EH (cell line): ENCODE measurements at places on chromosomes 13 and 19.

DNA sequence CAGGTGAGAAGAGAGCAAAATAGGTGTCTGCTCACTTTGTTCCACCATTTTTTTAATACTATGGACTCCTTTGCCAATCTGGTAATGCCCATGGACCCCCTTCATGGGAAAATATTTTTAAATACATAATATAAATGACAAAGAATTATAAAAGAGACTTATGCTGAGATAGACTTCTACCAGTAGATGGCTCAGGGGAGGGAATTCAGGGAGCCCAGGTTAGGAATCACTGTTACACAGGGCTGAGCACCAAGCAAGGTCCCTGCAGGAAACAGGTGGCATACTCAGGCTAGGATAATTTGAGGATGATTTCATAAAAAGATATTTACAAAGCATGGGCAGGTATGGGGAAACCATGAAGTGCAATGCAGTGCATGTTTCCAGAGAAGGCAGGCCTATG, 525.9 kb downstream of the FGF9 start:
- no peak for DNase-seq

GRCh38 chr13:82248762-82249161, 1633.5 kb downstream of the SLITRK1 start:
- DNase-seq = no peak

DNA sequence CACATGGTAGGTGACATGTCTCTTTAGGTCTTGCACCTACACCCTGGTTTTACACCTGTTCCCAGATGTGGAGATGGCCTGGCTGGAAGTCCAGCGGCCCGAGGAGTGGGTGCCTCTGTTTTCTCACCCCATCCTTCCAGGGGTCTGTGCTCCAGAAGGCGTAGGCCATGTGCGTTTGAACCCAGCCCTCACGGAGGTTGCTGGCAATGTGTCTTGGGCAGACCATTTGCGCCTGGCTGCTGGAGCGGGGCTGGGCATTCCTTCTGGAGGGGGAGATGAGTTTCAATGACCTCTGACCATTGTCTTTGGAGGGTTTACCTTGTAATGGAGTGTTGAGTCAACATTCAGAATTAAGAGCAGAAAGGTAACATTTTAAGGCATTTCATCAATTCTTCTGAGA, 54.8 kb upstream of the ZNF536 start:
- no peak for DNase-seq

DNA sequence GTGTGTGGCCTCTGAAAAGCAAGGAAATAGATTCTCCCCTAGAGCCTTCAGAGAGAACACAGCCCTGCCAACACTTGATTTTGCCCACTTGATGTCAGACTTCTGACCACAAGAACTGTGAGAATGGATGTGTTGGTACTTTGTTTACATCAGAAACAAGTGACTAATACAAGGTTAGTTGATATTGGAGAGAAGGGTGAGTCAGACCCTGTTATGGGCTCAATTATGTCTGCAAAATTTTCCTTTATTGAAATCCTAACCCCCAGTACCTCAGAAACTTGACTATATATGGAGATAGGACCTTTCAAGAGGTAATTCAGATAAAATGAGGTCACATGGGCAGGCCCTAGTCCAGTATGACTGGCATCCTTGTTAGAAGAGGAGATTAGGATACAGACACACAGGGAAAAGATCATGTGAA, 226.7 kb downstream of the RFC3 start:
- peak; percentile 90 for DNase-seq

- DNase-seq = no peak
Measured at GRCh38 chr13:103815619-103816018, 749.4 kb upstream of the SLC10A2 start.

- no peak for DNase-seq
Measured at GRCh38 chr19:6616011-6616410, 25.1 kb upstream of the CD70 start.

DNA sequence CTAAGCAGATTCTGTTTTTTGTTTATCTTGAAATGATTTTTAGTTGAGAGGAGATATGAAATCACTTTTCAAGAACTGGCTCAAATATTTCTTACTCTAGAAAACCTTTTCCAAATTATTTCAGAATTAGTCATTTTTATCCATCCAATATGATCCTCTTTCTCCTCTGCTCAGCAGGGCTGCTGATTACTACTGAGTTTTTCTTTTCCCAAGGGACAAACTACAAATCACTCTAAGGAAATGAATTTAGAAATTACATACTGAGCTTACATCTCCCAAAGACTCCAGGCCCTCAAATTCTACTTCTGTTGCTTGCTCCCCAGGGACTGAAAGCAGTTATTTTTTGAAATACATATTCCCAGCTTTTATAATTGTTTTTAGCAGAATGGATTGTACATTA, 87.4 kb upstream of the UFM1 start:
- DNase-seq = peak; percentile 3

DNA sequence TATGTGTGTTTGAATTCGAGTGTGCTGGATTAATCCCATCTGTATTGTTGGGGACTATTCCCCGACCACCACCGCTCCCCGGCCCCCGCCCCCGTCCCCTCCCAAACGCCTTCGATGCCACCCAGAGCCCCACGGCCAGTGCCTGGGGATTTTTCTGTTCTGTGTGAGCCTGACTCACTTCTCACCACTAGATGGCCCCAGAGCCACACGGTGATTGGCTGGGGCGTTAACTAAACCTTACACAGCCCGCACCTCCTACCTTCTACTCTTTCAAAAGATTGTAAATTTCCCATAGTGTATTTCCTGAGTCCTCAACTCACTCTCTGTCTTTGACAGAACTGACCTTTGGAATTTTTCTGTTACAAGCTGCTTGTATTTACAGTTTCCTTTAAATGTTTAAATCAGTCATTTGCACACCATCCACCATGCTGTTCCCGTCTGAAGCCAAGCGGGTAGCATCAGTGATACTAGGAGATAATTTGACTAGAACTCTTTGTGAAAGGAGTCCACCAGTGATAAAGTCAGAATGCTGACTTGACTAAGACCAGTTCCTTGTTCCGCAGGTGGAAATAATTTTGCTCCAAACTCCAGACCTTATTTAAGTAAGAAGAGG, 61.4 kb downstream of the RFX2 start:
- DNase-seq = peak; percentile 77

DNA sequence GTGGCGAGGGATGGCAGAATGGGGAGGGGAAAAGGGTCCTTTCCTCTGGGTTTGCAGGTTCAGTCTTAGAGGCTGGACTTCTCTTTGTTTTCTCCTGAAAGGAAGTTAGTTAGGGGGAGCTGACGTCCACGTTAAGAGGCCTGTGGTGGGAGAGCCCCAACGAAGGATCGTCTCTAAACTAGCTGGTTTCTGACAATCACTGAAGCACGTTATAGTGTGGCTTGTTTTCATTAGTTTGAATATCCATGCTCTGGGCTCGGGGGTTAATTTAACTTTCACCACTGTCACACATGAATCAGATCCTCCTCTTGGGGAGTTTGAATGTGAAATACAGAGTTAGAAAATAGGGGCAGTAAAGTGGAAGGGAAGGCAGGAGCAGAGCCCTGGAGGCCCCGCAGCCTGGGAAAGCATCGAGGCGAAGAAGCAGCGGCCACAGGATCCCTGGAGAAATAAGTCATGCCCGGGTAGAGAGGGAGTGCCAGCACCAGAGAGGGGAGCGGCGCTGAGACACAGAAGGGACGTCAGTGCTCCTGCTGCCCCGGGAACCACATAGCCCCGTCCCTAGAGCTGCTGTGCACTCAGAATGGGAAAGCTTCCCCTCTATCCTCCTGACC, 31.1 kb upstream of the AMER2 start:
- DNase-seq = no peak

- DNase-seq = peak; percentile 99
Measured at GRCh38 chr19:44626048-44626624, 12.8 kb downstream of the IGSF23 start.

- no peak for DNase-seq
Measured at GRCh38 chr13:30668312-30668711, 50.6 kb downstream of the USPL1 start.

GRCh38 chr13:22793598-22794134, 387.1 kb upstream of the SGCG start:
- no peak for DNase-seq

DNA sequence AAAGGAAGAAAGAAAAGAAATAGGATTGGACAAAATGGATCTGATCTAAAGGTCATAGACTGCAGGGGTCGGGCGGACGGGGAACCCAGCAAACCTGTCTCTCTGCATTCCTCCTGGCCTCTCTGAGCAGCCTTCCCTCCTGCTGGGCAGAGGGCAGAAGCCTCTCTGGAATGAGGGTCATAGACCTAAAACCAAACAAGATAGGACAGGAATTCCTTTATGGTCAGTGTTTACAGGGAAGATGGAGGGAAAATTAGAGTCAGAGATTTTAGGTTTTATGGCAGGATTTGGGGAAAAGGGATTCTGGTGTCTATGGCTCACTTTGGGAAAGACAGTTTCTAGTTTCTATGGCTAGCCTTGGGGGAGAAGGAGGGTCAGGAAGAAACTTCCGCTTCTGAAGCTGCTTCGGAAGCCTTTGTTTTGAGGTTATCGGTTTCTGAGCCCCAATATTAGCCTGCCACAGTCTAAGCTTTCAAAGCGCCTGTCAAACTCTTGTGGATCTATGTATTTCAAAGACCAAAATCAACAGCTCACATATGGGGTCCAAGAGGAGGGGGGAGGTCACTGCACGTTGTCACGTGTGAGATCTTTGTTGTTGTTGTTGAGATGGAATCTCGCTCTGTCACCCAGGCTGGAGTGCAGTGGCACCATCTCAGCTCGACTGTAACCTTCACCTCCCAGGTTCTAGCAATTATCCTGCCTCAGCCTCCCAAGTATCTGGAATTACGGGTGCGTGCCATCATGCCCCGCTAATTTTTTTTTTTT, 18.9 kb upstream of the DPRX start:
- DNase-seq = no peak

GRCh38 chr13:43482026-43482425, 304.7 kb downstream of the ENOX1 start:
- DNase-seq = no peak

DNA sequence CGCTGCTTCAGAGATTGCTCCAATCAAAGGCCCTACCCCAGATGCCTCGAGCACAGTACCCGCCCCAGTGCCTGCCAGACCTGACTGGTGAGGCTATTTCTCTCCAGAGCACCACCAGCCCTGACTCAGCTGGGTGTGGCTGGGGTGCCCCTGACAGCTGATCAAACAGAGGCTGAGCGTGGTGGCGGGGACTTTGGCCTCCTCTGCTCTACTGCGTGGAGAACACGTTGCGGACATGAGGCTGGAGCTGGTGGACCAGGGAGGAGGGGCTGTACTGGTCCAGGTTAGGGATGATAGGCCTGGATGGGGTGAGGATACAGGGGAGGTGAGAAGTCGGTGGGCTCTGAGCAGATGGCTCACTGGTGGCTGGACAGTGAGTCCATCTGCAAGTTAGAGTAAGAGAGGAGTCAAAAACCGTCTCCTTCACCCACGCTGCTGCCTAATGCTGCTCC, 3.5 kb upstream of the DOCK6 start:
- no peak for DNase-seq

- no peak for DNase-seq
Measured at GRCh38 chr19:35732540-35733179, 9.6 kb downstream of the IGFLR1 start.

DNA sequence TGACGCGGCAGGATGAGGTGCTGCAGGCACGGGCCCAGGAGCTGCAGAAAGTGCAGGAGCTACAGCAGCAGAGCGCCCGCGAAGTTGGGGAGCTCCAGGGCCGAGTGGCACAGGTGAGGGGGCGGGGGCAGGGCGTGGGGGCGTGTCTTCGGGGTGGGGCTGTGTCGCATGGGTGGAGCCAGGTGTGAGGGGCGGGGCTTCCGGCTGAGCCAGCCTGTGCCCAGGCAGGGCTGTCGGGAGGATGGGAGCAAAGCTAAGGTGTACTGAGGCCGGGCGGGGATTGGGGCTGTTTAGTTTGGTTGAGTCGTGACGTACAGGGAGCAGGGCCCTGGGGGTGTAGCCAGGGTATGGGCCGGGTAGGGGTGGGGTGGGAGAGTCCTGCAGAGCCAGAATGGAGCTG, 62.3 kb downstream of the KCNC3 start:
- DNase-seq = no peak

GRCh38 chr19:47315125-47315821, 5.6 kb downstream of the C5AR1 start:
- DNase-seq = peak; percentile 92

DNA sequence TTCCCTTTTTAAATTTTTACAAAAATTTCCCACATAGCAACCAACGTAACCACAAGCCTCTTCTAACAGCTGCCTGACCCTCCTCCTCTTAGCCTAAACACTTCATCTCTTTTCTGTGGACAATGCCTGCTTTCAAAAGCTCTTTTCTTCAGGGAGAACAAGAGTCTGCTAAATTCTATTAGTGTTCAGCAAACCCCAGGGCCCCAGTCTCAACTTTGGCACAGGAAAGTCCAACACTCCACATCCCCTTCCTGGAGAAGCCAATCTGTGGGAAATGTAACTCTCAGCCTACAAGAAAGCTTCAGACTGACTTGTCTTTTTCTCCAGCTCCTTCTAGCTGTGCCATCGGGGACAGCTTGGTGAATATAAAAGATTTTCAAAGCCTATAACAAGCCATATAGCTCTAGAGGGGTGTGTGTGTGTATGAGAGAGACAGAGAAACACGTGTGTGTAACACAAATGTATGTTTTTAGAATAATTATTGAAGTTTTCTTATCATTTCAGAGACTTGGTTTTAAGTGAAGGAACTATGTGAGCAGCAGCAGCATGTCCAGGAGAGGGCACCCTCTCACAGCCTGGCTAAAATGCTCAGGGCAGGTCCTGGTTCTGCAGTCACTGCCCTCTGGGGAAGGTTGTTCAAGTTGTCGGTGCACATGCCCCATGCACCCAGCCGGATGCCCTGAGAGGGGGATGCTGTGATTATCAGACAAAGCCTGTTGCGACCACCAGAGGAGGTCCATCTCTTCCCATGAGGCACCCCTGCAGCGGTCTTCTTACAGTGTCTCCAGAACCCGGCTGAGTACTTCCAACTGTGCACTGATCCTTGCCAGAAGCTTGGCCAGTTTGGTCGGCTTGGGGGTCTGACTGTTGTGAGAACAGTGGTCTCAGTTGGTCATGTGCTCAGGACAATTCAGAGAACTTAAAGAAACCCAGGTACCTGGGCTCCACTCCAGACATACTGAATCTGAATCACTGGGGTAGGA, 34.4 kb downstream of the CCDC70 start:
- peak; percentile 60 for DNase-seq
